ENCODE measurements at places on chromosomes 13 and 19.

- DNase-seq, result no peak
These were observed 56.2 kb upstream of the AKAP11 start for GRCh38 chr13:42215578-42216421.

- no peak for DNase-seq
These were observed 90.6 kb downstream of the TNFSF13B start for GRCh38 chr13:108360139-108360538.

- DNase-seq, result no peak
These were observed 25.1 kb downstream of the LNX2 start for GRCh38 chr13:27595055-27595811.

GRCh38 chr13:23159205-23159759, 21.5 kb upstream of the SGCG start:
- DNase-seq, result no peak

DNA sequence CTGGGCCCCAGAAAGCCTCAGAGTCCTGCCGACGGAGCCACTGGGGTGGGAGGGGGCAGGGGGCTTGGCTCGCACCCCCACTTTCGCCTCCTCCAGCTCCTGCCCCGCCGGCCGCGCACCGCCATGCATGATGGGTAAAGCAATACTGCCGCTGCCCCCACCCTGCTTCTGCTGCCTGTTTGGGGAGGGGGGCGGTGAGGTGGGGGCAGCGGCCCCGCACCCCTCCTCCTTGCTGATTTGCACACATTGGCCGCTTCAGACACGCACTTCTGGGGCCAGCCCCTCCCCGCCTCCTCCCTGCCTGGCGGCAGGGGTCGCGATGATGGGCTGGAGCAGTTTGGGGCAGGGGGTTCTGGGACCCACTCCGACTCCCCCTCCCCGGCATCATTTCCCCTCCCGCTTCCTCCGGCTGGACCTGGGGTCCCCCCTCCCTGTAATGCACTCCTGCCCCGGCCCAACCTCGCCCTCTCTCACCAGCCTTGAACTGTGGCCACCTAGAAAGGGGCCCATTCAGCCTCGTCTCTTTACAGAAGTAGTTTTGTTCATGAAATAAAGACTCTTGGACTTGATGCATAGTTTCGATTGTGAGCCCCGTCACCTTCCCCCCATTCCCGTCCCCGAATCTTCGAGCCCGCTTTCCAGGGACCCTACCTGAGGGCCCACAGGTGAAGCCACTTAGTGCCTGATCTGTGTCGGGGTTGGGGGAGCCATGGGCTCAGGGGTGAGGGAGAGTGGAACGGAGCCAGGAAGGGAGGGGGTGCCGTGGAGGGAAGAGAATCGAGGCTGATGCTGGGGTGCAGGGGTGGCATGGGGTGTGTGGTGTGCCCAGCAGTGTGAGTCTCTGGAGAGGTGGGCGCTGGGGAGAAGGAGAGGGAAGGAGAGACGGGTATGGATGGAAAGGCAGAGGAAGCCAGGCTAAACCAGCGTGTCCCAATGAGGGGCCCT, 1.4 kb upstream of the HPN start:
- DNase-seq, result no peak

DNA sequence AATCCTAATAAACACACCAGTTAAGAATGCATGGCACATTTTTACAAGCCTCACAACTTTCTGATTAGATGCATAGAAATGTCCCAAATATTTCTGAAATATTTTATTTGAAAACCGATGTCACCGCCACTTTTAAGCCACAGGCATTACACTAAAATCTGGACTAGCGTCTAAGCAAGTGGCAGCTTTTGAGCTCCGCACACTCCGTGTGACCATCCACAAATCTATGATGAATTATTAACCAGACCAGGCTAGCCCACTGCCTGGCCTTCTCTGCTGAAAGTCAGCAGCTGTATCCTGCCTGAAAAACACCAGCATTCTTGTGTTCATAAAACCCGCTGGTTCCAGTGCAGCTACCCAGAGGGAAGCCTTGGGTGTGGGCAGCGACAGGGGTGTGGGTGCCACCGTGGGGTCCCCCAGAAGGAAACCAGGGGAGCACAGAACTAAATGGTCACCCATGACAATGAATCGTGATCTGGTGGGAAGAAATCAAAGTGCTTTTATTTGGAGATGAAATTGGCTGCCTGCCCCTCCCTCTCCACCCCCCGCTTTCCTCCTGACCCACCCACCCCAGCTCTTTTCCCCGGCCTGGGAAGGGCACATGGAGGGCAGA, 13.8 kb downstream of the RASA3 start:
- DNase-seq, result no peak

DNA sequence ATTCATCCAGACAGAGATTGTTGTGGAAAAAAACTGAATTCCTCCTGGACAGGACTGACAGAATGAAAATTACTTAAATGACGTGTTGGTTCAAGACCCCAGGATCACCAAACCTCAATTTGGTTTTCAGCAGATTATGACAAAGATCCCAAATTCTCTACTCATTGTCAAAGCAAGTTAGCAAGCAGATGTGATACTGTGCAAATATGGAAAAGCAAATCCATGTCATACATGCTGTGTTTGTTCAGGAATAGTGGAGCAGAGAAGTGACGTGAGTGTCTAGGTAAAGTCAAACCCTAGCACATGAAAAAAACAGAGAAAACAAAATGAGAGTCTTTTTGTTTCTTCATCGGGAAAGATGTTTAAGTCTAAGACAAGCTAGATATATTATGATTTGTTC, 169.2 kb upstream of the NBEA start:
- no peak for DNase-seq

DNA sequence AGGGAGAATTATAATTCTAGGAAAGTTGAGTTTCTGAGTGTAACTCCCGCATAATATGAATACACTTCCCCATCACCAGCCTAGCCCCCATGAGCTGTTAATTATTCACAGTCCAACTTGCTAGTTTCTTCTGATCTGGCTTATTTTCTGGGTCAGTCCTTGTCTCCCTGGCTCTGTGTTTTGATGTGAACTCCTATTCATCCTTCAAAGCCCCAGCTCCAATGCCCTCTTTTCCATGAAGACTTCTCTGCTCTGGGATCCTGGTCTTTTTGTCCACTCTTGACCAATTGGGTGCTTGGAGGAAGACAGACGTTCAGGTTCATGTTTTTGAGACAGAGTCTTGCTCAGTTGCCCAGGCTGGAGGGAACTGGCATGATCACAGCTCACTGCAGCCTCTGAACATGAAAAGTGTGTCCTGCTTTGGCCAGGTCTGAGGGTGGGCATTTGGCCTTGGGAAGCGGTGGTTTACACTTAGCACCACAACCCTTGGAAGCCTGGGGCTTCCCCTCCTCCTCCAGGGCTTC, 605 bp downstream of the LRG1 start:
- DNase-seq, result no peak
